Tibial artery (tissue), 4 donors: ENCODE measurements at places on chromosomes 3 and 15.

DNA sequence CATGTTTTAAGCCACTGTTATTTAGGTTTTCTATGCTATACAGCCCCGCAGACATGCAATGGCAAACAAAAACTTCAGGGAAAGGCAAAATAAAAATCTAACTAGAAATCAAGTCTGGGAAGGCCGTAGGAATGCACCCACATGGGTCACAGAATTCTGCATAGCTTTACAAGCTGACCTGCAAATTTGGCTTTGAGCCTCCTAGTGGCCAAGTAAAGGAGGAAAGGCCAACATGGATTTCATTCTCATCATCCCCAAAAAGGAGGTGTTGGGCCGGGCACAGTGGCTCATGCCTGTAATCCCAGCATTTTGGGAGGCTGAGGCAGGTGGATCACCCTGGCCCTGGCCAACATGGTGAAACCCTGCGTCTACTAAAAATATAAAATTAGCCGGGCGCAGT lies 124.3 kb downstream of the FBLN2 start:
- DNase-seq, result no peak

GRCh38 chr3:195147649-195148080 lies 123.3 kb downstream of the XXYLT1 start:
- DNase-seq, result no peak

GRCh38 chr3:168090306-168091085 lies 5.2 kb downstream of the GOLIM4 start:
- no peak for DNase-seq

DNA sequence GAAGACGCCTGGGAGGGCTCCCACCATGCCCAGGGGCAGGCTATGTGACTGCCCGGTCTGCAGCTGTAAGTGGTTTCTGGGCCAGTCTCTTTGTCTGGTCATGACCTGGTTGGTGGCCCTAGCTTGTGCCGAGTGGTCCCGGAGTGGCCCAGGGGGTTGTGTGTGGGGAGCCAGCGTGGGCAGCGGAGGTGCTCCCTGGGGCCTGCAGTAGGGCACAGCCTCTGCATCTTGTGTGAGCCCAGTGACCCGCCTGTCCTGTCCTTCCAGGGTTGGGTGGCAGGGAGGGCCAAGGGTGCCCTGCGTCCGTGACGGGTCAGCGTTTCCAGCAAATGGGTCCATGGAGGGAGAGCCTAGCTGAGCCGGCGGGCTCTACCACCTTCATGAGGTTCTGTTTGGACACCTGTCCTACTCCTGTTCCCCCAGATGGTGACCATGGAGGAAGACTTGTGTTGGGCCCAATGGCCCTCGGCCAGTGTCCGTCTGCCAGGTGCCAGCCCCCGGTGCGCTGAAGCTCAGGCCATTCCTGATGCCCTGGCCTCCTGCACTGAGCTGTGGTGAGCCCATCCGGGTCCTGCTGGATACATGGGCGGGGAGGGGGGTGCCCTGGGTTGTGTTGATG lies 215.4 kb downstream of the SNRPN start:
- DNase-seq, result no peak

DNA sequence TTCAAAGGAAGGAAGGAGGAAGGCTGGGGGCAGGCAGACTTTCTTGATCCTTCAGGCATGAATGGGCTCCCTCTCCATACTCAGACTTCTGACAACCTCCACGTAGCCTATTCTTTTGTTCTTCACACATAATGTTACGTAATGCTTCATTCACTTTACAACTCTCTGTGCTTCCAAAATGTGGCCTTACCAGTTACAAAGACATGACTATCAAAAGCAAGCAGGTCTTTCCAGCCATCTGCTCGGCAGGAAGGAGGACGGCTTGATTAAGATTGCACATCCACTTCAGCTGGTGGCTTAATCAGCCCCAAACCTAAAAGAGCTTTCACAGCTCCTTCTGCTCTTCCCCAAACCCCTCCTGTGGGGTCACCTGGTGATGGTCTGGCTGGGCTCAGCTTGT lies 263.2 kb downstream of the XXYLT1 start:
- no peak for DNase-seq

DNA sequence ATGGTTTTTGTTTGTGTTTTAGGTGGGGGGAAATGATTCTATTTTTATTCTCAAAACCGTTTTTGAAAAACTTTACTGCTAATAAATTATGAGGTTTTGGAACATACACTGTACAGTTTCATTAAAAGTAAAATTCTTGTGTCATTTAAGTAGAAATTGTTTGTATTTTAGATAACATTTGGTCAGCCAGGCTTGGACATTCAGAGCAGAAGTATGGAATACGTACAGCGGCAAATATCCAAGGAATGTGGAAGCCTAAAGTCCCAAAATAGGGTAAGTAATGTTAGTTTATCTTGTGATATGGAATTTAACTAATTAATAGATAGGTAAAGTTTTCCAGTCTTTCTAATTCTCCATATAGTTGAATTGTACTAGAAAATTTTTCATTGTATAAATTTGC lies 96.6 kb downstream of the SPRED1 start:
- no peak for DNase-seq

- no peak for DNase-seq
Observed at GRCh38 chr3:27031476-27031875, 337.7 kb downstream of the NEK10 start.

- DNase-seq, result peak; percentile 48
Observed at GRCh38 chr3:37957539-37957936, 33.0 kb upstream of the VILL start.

- DNase-seq, result peak; percentile 71
Observed at GRCh38 chr3:42031808-42032480, 59.2 kb upstream of the TRAK1 start.

DNA sequence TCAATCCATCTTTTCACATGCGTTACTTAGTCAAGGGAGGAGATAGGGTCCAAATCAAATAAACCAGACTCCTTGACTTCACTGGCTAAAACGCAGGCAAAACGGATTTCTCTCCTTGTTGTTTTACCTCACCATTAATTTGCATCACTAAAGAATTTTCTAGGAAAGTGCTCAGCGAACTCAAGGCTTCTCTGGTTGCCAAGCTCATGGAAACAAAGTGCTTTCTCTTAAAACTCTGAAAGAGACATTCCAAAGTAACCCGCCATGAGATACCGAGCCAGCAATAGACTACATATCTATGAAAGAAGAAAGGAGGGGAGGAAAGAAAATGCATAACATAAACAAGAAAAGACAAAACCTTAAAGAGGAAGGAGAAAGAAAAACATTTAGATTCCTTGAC lies 211.7 kb upstream of the WNT5A start:
- DNase-seq, result no peak

- no peak for DNase-seq
Observed at GRCh38 chr3:111465081-111465670, 76.8 kb upstream of the CD96 start.

DNA sequence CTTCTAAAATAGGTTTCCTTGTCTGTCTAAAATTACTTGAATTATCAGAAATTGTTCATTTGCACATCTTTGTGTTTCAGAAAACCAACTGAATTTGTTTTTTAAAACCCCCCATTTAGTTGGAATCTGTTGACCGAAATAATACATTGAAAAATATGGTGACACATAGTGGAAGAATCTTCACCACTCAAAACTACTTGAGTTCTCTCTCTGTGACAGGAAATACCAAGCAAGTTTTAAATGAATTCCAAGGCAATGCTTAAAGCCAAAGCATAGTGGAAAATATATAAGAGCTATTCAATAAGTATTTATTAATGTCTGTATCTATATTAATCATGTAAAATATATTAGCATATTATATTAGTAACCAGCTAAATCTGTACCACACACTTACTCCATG lies 224.9 kb upstream of the COL8A1 start:
- DNase-seq, result no peak

DNA sequence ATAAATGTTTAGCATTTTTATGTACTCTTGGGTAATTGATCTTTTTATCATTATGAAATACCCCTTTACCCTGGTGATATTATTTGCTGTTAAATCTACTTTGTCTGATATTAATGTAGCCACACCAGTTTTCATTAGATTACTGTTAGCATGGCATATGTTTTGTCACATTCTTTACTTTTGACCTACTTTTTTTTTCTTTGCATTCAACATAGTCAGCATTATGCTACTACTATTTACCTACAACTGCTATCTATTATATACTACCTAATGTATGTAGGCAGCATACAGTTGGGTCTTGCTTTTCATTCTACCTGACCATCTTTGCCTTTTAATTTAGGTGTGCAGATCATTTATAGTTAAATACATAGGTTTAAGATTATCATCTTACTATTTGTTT lies 1429.6 kb upstream of the ALCAM start:
- DNase-seq, result no peak

DNA sequence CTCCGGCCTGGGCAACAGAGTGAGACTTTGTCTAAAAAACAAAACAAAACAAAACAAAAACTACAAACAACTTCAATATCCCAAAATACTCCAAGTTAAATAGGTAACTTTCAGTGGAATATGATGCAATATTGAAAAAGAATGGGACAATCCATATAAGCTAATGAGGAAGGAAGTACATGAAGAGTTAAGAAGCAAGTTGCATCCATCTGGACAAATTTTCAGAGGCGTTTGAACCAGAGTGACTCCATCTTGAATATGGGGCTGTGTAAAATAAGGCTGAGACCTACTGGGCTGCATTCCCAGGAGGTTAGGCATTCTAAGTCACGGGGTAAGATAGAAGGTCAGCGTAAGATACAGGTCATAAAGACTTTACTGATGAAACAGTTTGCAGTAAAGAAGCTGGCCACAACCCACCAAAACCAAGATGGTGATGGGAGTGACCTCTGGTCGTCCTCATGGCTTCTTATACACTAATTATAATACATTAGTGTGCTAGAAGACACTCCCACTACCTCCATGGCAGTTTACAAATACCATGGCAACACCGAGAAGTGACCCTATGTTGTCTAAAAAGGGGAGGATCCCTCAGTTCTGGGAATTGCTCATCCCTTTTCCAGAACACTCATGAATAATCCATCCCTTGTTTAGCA lies 58.1 kb upstream of the LCTL start:
- DNase-seq, result no peak

- no peak for DNase-seq
Observed at GRCh38 chr3:46881596-46882376, 4.3 kb downstream of the PTH1R start.

DNA sequence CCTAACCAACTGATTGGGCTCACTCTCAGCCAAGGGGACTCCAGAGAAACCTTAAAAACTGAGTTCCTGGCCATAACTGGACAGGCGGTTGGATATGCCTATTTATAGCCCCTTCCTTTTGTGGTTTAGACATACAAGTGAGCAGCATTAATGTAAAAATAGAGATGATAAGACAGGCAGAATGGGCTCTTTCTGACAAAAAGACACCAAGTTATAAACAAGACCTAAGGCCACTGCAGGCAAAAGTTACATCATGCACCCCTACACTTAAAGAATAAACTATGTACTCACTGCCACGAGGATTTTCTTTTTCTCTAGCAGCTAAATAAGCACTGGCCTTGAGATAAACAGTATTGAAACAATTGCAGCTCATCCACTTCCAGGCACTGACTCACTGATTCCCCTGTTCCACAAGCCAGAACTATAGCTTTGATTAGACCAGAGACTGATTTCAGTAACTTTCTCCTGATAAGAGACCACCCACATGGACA lies 30.1 kb downstream of the SUCNR1 start:
- no peak for DNase-seq

- no peak for DNase-seq
Observed at GRCh38 chr3:195532345-195532744, 10.8 kb downstream of the PPP1R2 start.

DNA sequence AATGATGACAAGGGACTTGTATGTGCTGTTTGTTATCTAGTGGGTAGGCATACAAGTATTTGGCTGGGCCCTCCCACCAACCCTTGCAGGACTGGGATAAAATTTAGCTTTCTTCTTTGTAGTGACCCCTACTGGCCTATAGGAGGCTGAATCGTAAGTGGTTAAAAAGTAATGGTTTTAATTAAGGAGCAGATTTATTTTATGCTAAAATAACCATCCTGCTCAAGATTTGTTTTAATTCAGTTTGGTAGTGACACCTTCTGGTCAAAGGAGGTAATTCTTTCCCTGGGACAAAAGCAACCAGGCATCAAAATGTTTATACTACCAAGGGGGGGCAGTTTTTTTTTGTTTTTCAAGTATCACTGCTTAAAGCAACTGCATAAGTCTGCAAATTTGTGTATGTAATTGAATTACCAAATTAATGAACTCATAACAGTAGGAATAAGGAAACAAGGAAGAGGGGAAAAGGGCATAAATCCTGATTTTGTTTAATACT lies 70.7 kb downstream of the TOP2B start:
- no peak for DNase-seq

DNA sequence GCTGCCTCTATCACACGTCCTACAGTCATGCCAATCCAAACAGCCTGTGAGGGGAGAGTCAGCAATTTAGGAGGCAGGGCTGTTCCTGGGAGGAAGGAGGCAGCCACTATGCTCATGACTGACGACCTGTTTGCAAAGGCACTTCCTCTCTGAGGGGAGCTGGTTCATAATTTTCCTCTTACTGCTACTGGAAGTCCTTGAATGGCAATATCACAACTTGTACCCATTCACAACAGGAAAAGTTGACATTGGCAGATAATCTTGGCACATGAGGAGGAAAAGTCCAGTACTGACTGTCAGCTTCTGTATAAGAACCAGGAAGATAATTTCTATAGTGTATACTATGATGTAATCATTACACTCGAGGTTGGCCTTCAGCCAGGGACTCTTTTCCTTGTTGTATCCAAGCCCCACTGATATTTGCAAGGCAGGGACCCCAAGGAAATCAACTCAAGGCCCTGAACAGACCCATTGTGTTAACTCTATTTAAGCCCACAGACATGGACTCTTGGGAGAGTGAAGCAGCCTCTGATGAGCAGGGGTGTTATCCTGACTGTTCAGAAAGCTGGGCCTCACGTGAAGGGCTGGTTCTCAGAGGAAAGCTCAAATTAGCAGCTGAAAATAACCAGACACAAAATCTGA lies 267.3 kb upstream of the ADAMTS9 start:
- peak; percentile 72 for DNase-seq
